ENCODE measurements at places on chromosomes 6 and 20.

GRCh38 chr20:12014736-12015135, 97.0 kb downstream of the BTBD3 start:
- DNase-seq = no peak

- no peak for DNase-seq
Observed at GRCh38 chr20:38001981-38002380, 31.3 kb downstream of the TTI1 start.

- DNase-seq = no peak
Observed at GRCh38 chr20:38452880-38453624, 17.9 kb upstream of the SNHG17 start.

GRCh38 chr20:58721951-58722778, 29.6 kb downstream of the NPEPL1 start:
- DNase-seq = no peak

DNA sequence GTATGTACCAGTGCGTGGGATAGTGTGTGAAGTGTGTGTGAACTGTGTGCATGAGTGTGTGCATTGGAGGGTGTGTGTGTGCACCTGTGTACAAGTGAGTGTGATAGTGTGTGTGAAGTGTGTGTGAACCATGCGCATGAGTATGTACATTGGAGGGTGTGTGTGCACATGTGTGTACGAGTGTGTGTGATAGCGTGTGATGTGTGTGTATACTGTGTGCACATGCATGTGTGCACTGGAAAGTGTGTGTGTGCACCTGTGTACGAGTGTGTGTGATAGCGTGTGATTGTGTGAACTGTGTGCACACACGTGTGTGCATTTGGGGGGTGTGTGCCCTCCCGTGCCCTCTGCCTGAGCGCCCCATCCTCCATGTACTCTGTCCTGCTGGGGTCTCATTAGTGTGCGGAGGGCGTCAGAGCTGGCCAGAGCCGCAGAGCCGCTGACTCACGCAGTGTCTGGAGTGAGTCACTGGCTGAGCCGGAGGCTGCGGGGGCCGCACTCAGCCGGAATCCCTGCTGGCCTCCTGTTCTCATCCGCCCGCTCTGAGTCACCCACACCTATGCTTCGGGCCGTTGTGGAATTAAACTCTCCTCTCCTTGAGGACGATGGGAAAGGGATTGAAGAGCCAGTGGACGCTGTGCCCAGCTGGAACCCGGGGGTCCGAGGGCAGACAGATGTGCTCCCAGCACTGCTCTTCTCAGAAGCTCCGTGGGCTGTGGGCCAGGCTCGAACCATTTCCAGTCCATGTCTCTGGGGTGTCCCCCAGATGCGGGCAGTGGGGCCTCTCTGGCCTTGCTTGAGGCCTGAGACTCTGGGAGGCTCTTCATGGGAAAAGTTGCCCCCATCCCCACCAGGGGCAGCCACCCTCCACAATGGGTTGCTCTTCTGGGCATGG, 27.3 kb upstream of the STX16 start:
- no peak for DNase-seq

- no peak for DNase-seq
Observed at GRCh38 chr6:103791458-103791857, 1068.3 kb downstream of the HACE1 start.

DNA sequence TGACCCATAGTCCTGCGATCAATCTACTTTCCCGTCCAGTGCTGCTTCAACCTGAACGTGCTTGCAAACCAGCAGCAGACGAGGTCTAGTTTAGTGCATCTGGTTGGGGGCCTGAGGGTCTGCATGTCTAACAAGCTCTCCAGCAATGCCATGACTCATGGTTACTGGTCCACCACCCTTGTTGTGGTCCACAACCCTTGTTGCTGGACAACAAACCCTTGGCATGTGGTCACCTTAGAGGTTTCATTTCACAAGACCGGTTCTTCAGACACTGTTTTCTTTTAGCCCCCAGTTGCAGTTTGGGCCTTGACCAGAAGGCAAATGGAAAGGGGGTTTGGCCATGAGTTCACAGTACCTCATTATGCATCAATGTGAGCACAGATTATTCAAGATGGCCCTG, 424.8 kb downstream of the QKI start:
- DNase-seq = no peak

- DNase-seq = no peak
Observed at GRCh38 chr20:61758564-61759200, 307.0 kb downstream of the TAF4 start.

GRCh38 chr20:4932061-4932460, 69.2 kb downstream of the SLC23A2 start:
- no peak for DNase-seq

- no peak for DNase-seq
Observed at GRCh38 chr6:21900730-21901129, 307.2 kb downstream of the SOX4 start.

DNA sequence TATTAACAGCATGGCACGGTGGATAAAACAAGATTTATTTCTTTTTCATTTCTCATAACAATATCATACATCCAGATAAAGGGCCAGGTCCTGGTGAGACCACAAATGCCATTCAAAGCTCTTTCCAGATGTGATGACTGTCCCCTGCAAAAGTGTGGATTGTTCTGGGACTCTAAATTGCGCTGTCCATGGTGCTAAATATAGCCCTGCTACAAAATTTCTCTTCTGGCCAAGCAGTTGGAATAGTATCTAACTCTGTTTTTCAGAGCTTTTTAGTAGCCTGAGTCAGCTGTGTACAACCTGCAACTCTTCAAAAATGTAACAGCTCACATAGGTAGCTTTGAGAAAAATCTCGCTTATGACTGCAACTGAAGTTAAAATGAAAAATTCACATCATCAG, 115.8 kb downstream of the MANEA start:
- no peak for DNase-seq

DNA sequence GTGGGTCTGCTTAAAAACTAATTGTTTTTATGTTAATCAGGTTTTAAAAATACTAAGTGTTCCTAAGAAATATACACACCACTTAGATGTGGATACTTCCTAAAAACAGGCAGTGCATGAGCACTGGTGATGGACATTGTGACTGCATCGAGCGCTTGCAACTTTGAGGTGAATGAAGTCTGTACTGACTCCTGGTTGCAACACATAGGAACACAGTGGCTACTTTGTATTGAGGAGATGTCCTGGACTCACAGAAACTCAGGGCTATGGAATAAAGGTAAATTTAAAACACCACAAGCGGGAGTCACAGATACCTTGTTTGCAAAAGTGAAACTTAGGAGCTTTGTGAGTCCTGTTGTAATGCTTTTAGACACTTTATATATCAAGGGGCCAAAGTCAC, 55.6 kb upstream of the POLR1H start:
- DNase-seq = no peak

- DNase-seq = no peak
Observed at GRCh38 chr6:18585032-18585573, 198.0 kb downstream of the RNF144B start.

GRCh38 chr6:148294059-148294458, 48.6 kb upstream of the SASH1 start:
- no peak for DNase-seq

GRCh38 chr20:44973053-44973452, 6.7 kb downstream of the STK4 start:
- no peak for DNase-seq

- DNase-seq = no peak
Observed at GRCh38 chr6:85706272-85706671, 63.6 kb upstream of the SYNCRIP start.

- no peak for DNase-seq
Observed at GRCh38 chr6:170080169-170080827, 210.6 kb downstream of the DLL1 start.

DNA sequence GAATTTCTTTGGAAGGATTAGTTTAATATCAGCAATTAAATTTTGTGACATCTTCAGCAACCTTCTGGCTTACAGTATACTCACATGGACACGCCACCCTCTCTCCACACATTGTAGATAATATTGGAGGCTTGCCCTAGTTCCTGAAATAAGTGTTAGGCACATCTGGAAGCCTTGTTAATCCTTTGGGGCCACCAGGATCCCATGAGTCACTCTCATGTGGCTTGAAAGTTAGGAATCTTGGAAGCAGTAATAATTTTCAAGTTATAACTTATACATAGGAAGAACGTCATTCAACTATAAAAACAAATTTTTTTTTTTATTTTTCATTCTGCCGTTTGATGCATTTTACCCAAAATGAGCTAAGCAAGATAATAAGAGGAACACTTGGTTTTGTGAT, 20.5 kb downstream of the LAMA4 start:
- DNase-seq = no peak

GRCh38 chr6:85421972-85422371, 27.9 kb upstream of the NT5E start:
- no peak for DNase-seq

- no peak for DNase-seq
Observed at GRCh38 chr6:169337886-169338445, 84.3 kb upstream of the THBS2 start.

GRCh38 chr6:45533386-45533785, 155.7 kb upstream of the SUPT3H start:
- DNase-seq = no peak

- DNase-seq = no peak
Observed at GRCh38 chr6:37256692-37257319, 766 bp upstream of the TBC1D22B start.

- DNase-seq = no peak
Observed at GRCh38 chr20:38941726-38942389, 15.6 kb downstream of the FAM83D start.

Data from GM12891 (cell line).